T-helper 22 cell (primary cell): ENCODE measurements at places on chromosomes 13 and 19.

DNA sequence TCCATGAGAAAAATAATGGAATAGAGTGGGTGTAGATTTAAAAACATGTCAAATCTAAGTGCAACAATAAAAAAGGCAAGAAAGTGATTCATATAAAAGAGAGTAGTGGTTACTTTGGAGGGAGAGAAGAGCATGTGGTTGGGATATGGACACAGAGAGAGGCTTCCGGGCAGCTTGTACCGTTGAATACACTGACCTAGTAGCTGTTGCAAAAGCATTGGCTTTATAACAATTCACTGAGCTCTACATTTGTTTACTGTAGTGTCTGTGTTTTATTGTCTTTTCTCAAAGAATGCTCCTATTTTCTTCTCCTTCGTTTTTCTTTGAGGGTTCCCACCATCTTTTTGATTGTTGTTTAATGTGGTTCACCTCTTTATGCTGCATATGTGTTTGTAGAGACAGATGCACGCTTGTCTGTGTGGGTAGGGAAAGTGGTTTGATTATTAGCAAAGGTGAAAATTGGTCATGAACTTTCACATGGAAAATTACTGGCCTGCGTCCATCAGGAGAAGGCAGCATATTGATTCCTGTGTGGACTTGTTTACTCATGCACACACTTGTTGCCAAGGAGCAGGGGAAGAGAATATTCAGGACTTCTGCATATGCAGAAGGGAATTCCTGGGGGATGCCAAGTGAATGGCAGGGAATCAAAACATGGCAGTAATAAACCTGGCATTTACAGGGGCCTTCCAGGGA is 29.9 kb upstream of the IRS2 start:
- DNase-seq = no peak

DNA sequence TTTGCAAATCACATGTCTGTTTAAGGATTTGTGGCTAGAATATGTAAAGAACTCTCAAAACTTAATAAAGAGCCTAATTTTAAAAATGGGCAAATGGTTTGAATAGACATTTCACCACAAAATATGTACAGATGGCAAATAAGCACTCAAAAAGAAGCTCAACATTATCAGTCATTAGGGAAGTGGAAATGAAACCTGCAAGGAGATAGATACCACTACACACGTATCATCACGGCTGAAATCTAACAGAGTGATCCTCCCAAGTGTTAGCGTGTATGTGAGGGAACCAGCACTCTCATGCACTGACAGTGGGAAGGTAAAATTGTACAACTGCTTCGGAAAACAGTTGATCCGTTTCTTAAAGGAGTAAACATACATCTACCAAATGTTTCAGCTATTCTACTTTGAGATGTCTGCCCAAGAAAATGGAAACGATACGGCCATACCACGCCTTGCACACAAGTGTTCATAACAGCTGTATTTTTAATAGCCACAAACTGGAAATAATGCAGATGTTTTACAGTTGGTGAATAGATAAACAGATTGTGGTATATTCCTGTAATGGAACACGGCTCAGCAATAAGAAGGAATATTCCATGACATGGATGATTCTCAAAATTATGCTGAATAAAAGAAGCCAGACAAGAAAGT is 14.5 kb downstream of the ARHGEF7 start:
- no peak for DNase-seq

DNA sequence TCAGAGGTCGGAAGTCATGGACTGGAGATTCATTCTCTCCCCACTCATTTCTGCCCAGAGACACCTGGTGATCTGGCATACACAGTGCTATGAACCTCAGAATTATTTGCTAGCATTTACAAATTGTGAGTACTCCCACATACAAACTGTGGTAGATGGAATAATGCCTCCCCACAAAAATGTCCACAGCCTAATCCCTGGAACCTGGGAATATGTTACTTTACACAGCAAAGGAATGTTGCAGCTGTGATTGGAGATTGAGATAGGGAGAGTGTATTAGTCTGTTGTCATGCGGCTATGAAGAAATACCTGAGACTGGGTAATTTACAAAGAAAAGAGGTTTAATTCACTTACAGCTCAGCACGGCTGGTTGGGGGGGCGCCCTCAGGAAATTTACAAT is 3.1 kb upstream of the UQCRFS1 start:
- DNase-seq = no peak

- DNase-seq = no peak
Measured at GRCh38 chr19:31285744-31286143, 63.5 kb downstream of the TSHZ3 start.

DNA sequence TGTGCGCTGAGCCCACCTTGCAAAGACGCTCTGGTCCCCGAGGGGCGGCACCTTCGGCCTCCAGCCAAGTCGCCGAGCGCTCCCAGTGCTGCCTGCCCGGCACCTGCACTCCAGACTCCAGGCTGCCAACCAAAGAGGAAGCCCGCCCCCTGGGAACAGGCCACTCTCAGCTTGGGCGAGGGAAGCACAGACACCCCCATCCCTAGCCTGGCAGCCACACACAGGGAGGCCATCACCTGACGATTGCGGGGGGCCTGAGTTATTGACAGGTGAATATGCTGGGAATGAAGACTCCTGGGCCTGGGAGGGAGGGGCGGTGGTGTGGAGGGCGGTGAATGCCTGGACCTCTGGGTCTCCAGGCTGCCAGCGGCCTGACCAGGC is 10.3 kb upstream of the ZNF492 start:
- no peak for DNase-seq

GRCh38 chr19:4518345-4519171 is at the start of gene PLIN4:
Gene PLIN4, minus strand, starts transcription at chr19:4518486. Its CDS starts 214 bp downstream, at chr19:4518272.
- no peak for DNase-seq

GRCh38 chr19:18478545-18479311 is 40.8 kb upstream of the ISYNA1 start:
- DNase-seq = peak; percentile 70

DNA sequence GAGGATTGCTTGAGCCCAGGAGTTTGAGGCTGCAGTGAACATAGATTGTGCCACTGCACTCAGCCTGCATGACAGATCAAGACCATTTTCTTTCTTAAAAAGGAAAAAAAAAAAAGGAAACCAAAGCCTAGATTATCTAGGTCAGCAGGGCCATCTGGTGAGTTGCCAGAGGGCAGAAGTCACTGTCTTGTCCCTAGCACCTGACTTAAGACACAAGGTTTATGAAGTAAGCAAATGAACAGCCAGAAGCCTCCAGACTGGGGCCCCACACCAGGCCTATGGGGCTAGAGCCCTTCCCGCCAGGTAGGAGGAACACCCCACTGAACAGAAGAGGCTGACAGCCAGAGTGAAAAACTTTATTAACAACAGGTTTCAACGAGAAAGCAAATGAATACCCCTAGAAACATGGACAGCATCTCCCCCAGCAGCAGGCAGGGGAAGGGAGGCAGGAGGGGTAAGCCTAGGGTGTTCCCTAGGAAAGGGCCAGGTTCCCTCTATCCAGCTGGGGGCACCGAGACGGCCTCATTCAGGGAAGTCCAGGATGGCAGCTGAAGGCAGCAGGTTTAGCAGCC is 1.2 kb downstream of the WDR83 start:
- no peak for DNase-seq

DNA sequence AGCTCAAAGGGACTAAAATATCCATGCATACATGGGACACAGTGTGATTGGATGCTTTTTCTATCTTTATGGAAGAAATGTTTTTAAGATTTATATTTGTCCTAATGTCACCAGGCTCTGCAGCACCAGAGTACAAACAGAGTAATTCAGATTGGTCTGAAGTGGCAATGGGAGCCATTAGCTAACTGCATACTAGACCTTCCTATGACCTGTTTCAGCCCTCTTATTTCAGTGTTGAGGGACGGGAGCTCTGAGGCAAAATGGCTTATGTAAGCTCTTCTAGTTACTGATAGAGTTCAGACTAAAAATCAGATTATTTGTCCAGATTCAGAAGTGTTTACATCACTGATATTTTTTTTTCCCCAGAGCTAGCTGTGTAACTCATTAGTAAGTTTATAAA is 4.9 kb downstream of the SLAIN1 start:
- DNase-seq = no peak

GRCh38 chr19:6374161-6374709 is 1.5 kb downstream of the PSPN start:
- no peak for DNase-seq

- DNase-seq = no peak
Measured at GRCh38 chr13:112431734-112432133, 55.6 kb downstream of the SPACA7 start.

GRCh38 chr13:30753030-30753616 is 17.8 kb downstream of the ALOX5AP start:
- no peak for DNase-seq

GRCh38 chr19:23263870-23264590 is 13.8 kb upstream of the ZNF724 start:
- DNase-seq = no peak

DNA sequence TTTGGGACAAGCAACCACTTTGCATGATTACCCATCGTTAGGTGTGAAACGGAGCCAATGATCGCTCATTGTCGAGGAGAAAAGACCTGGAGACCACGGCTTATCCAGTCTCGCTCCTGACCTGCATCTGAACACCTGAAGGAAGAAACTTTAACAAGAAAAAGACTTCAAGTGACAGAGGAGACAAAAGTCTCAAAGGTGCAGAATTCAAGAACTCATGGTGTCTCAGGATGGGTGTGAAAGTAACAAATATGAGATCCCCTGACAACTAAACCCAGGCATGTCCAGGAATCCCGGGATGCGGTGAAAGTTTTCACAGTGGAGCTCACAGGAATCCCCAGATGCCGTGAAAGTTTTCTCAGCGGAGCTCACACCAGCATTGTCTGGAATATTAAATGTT is 6.3 kb upstream of the ATP11A start:
- no peak for DNase-seq

GRCh38 chr19:38583219-38583984 is 34.4 kb downstream of the MAP4K1 start:
- DNase-seq = no peak
